ENCODE measurements at places on chromosomes 3 and 15.

DNA sequence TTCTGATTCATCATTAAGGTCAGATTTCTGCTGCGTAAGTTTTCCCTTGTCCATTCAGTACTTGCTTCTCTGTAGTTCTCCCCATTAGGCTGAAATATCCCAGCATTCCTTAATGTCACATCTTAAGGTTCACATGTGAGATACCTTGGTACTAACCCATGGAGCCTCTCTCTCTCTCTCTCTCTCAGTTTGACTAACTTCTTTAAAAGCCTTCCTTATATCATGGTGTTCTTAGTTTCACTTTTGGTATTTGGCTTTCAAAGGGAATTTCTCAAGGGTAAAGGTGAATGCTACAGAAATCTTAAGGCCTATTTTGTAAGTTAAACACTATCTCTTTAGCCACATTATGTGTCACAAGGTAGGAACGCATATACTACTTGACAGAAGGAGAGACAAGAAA, 427.3 kb upstream of the ZNF717 start:
- DNase-seq, result no peak

DNA sequence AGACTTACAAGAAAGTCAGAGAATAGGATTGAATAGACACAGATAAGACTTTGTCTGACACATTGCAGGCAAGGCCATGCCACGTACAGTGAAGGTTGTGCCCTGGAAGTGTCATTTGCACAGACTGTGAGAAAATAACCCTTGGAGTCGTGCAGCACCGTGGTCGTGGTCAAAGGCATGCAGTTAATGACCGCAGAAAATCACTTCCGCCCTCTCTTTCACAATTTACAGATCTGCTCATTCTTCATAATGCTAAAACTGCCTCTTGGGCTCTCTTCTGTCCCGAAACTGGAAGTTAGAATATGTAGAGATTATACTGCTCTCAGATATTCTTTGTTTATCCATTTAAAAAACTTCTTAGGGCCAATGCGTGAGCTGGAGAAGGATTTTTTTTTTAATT, 73.2 kb upstream of the CTXND1 start:
- no peak for DNase-seq

DNA sequence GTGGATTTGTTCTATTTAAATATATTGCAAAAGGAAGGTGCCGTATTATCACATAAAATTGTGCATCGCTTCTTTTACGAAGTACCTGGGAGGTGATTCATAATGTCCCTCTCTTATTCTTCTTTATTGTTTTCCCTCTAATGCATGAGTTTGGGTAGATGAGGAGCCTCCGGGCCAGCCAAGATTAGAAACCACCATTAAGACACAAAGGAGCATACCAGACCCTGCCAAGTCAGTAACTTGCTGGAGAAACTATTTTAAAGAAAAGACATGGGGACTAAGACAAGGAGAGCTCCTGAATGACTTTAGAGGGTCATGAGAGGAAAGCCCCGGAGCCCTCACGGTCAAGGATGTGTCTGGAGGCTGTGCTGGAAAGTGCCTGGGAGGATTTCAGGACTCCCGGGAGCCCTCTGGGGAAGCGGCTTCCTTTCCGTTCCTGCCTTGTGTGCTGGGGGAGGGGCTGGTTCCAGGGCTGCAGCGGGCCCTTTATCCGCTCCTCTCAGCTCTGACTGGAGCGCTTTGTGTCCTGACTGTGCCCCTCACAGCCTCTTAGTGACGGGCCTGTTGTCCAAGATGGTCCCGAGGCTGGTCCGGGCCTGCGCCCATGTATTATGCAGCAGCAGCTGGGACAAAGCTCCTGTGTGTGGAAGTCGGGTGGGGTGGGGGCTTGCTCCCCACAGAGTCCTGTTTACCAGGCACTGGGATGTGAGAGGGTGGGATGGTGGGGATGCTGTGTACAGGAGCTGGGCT, 35.7 kb downstream of the CORO2B start:
- no peak for DNase-seq

- no peak for DNase-seq
Observed at GRCh38 chr3:87800516-87800915, 258.3 kb downstream of the CGGBP1 start.

DNA sequence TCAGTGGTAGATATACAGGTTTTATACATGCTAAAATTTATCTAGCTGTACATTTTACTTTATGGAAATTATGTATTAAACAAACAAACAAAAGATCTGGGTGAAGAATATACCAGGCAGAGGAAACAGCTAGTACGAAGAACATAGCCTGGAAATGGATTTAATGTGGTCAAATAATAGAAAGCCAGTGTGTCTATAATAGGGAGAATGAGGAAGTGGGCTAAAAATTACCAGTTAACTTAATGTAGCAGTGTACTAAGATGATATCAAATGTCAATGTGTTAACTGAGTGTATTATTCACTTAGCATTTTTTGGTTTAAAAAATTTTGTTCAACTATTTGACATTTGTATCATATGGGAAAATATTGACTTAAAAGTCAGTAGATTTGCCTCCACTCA, 22.8 kb upstream of the SLC15A2 start:
- no peak for DNase-seq

- no peak for DNase-seq
Observed at GRCh38 chr15:58748040-58748851, 1.3 kb downstream of the ADAM10 start.
